ENCODE measurements at places on chromosomes 11 and 22. TPM values are rescaled to one million over a fixed set of nuclear protein-coding genes. Genes with fewer than 3 reads are reported as not detected.
A peak's percentile ranks its signal among the peaks of the same experiment; 100 is the strongest.

VWCE gene
- total RNA-seq, result 16.9 TPM

FIBIN gene
- 0.66 TPM for total RNA-seq

PDE2A gene
- 8.2 TPM for total RNA-seq

ACRV1 gene
- not detected for total RNA-seq

HBB gene
- not detected for total RNA-seq

SCGB1A1 gene
- not detected for total RNA-seq

SLC5A1 gene
- not detected for total RNA-seq

NDUFV1 gene
- total RNA-seq, result 241 TPM

HBG1 gene
- total RNA-seq, result not detected

- no peak for DNase-seq
These were observed 384.1 kb downstream of the LARGE1 start for GRCh38 chr22:33535937-33536875.

DNA sequence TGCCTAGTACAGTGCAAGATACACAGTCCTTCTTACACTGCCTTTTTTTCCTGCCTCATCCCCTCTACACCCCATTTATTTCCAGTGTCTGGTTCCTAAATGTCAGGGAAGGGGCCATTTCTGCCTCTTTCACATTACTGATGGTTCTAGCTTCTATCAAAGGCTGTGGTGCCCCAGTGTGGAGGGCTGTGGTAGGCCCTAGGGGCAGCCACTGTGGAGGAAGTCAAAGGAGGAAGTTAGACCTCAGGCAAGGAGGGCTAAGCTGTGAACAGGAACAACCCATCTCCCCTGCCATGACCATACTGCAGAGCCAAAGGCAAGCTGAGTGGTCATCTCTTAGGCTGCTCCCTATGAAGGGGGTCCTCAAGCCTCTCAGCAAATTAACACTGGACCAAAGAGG is 81.9 kb upstream of the CRTAM start:
- no peak for DNase-seq

GRCh38 chr11:3958281-3958680 is 102.8 kb downstream of the STIM1 start:
- DNase-seq, result no peak

DNA sequence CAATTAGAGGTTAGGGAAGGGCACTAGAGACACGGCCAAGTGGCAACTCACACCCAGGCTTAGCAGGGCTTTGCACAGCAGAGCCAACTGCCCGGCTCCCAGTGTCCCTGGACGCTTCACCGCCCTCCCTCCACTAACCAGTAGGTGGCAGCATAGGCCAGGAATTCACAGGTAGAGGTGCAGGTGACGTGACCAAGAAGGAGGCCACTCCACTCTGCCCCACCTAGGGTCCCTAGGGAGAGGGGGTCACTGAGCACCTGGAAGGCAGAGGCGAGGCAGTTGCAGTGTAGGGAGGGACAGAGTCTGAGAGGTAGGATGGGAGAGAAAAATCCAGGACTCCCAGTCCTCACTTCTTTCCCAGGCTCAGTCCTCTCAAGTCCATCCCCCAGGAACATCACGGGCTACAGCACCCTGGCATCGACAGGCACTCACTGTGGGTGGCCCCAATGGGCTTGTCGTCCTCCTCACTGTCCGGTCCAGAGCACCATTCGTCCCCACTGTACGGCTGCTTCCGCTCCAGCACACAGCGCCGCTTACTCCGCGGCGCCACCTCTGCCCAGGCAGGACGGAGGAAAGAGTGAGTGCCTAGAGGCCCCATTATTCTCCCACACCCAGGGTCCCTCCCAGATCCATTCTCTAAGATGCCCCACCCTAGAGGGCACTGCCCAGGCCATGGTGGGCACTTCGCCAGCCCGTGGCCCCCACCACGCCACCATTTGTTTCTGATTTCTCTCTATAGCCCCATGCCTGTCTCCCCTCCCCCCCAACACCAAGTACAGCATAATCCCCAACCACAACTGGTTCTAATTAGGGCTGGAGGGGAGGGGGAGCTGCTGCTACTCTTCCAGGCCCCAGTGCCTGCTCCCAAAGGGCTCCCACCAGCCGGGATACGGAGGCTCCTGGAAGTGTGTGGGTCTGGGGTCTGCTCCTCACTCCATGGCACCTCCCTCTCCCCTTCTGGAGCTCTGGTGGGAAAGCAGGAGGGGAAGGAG is 18.4 kb downstream of the BCL9L start:
- peak; percentile 91 for DNase-seq

DNA sequence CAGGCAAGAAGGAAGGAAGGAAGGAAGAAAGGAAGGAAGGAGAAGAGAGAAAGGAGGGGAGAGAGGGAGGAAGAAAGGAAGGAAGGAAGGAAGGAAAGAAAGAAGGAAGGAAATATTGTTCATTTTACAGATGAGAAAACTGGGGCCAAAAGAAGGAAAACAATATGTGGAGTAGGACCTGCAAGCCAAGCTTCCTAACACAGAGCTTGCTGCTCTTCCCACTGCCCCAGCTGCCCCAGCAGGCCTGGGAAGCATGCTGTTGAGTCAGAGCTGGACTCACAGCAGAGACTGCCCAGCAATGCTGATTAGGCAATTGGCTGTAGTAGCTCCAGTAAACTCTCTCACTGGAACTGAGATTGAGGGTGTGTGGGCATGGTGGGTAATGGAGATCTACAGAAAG is 42.6 kb upstream of the SMCO4 start:
- no peak for DNase-seq

DNA sequence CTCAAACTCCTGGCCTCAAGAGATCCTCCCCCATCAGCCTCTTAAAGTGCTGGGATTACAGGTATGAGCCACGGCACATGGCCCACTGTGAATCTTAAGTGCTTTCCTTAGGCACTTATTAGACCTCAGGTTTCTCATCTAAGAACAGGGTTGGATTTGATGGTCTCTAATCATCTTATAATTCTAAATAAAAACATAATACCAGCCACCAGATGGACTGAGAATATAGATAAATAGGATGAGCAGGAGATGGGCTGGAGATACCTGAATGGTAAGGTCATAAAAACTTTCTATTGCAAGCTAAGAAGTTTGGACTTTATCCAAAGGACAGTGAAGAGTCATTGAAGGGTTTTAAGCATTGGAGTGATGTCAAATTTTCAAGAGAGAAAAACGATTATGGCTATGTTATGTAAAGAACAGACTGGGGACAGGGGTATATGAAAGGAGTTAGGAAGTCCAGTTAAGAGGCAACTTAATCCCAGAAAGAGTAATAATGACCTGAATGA is 85.2 kb downstream of the RELT start:
- DNase-seq, result no peak

GRCh38 chr11:122850076-122850631 is 11.9 kb downstream of the CRTAM start:
- DNase-seq, result peak; percentile 24

DNA sequence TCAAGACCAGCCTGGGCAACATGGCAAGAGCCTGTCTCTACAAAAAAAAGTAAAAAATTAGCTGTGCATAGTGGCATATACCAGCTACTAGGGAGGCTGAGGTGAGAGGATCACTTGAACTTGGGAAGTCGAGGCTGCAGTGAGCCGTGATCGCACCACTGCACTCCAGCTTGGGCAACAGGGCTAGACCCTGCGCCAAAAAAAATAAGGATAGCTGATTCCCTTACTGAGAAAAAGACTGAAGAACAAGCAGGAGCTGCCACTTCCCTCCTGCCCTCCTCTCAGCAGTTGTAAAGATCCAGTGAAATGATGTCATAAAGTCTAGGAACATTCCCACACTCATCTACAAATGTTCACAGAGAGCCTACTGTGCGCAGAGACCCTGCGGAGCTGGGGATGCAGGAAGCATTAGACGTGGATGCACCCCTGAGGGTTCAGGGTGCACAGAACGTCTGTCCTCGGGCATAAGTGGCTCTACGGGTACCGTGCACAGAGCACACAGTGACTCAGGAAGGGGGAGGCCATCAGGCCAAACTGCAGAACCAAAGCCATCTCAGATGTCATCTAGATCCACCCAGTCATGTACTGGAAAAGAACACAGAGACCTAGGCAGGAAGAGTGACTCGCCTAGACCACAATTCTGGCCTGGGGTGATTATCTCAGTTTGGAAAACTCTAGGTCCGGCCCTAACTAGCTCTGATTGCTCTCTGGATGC is 11.7 kb downstream of the SEC14L2 start:
- DNase-seq, result no peak

DNA sequence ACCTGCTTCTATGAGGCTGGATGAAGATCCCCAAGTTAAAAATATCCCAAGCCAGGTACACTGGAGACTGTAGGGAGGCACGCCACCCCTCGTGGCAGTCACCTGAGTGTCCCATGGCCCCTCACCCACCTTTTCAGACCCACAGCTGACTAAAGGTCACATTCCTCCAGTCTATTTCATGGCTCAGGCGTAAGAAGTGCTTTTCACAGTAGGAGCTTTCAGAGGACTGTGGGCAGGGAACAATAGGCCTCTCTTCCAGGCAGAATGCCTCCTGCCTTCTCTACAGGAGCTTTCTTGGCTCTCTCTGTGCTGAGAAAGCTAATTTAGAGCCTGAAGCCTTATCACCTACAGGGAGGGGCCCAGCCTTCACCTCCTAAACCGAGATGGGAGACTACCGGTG is 73.8 kb downstream of the C11orf58 start:
- DNase-seq, result no peak

DNA sequence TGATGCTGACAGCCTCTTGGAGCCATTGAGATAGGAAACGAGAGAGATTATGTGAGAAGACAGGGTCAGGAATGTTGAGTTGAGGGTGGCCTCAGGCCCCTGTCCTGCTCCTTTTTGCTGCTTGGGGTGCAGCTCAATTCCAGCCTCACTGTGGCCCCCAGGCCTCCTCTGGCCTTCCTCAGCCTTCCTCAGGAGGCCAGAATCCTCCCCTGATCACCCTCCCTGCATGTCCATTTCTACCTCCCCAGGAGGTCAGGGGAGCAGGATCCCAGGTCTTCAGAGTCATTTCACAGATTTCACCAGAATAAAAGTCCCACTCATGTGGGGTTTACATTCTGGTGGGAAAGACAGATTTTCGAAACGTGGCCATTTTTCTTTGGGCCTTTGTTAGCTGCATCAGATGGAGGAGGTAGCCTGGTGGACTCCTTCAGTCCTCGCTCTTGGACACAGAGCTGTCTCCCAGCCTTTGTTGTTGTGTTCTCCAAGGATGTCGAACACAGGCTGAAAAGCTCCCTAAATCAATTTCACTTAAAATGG is 2.2 kb upstream of the KCNQ1OT1 start:
- no peak for DNase-seq

DNA sequence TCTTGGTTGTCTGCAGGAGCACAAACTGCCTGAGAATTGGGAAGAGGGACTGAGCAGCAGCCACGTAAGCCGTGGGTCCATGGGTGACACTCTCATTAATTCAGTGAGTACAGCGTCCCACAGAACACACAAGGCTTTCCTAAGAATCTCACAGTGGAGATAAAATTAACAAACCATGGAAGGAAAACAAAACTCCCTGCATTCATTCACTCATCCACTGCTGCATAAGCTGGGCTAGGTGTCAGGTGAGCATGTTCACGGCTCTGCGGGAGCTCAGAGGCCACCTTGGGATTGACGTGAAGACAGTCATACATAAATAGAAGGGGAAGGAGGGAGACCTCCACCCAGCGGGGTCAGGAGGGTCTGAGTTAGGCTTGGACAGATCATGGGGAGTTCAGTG is 1442.7 kb downstream of the TBC1D22A start:
- no peak for DNase-seq

GRCh38 chr22:49562685-49563249 is 264.9 kb downstream of the BRD1 start:
- no peak for DNase-seq

- peak; percentile 88 for DNase-seq
These were observed 180.4 kb upstream of the B3GAT1 start for GRCh38 chr11:134592391-134592990.

- DNase-seq, result no peak
These were observed 864.2 kb downstream of the FAM181B start for GRCh38 chr11:81869351-81870065.

Data from GM23338 (cell line).